ENCODE measurements at places on chromosomes 7 and 10.

DNA sequence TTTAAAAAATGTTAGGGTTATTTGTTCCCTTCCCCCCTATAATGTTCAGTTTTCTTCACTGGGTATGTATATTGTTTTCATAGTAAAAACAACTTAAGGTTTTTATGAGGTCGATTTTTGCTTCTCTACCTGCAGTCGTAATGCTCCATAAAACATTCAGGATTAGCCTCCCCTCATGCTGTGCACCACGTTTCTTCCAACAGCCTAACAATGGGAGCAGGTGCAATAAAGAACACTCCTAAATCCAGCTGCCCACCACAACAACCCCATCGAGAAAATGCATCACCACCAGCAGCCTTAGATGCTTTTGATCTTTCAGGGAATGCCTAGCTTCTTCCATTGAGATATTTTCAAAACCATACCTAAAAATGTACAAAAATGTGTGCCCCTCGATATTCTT is 111.1 kb downstream of the ADAM12 start:
- DNase-seq, result no peak

DNA sequence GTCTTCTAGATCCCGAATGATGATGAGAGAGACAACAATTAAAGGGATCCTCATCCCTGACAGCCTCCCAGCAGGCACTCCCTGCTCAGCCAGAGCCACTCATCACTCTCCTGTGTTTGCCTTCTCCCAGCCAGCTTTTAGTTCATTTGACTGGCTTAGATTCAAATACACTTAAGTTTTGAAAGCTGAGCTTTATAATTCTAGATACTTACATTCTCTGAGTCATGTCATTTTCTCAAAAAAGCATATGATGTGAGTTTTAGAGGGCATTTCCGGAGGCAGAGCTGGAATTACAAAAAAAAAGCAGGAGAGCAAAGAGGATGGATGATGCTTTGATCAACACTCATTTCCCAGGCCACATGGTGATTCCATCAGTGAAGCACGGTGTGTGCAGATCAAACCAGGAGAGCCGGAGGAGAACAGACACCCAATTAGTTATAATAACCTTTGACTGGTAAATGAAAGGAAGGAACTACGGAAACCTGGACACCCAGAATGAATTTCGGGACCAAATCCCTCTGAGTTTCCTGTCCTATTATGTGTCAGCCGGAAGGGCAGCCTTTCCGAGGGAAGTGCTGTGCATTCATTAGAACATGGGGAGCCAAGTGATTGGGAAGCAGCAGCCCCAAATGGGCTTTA is 81.5 kb upstream of the HPS1 start:
- no peak for DNase-seq

GRCh38 chr10:18424200-18424599 is 227.2 kb downstream of the NSUN6 start:
- DNase-seq, result no peak

GRCh38 chr10:118682533-118682932 is 72.2 kb downstream of the CACUL1 start:
- DNase-seq, result no peak

DNA sequence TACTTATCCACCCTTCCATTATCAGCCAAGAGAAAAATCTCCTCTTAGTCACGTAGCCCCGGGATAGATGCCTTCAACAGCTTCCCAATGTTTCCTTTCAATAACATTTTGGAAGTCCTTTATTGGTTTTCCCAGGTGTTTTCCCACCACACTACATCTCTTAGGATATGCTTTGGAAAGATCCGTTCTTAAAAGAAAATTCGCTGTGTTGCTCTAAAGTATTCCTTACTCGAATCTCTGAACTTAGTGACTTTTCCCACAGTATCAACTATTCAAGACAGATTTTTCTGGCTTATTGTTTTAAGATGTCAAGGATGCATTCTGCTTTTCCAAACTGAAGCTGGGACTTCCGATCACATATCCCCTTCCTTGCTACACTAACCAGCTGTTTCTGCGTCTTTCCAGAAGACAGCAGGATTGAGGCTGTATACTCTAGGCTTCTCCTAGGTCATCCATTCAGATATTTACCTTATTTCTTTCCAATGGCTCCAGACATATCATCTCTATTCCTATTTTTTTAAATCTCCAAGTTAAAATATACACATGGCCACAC is 36.5 kb upstream of the SVIL start:
- no peak for DNase-seq

All from urothelium cell line (cell line).